HuH-7.5 (cell line): ENCODE measurements at places on chromosomes 2 and 18.

DNA sequence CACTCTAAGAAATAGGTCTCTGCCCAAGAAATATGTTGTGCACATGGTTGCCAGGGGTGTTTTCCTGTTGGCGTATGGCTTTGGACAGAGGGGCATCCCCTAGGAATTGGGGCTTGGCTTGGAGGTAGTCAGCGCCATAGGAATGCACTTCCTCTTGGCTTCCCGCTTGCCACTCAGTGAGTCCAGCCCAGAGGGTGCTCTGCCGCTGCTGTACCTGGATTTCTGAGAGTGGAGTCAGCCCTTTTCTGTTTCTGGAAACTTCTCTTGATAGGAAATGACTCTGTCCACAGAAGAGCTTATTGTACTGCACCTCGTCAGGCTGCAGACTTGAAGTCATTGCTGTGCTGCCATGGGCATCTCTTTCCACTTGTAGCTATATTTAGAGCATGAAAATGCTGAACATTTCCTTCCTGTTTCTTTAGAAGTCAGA lies 116.7 kb upstream of the MGAT5 start:
- no peak for DNase-seq

DNA sequence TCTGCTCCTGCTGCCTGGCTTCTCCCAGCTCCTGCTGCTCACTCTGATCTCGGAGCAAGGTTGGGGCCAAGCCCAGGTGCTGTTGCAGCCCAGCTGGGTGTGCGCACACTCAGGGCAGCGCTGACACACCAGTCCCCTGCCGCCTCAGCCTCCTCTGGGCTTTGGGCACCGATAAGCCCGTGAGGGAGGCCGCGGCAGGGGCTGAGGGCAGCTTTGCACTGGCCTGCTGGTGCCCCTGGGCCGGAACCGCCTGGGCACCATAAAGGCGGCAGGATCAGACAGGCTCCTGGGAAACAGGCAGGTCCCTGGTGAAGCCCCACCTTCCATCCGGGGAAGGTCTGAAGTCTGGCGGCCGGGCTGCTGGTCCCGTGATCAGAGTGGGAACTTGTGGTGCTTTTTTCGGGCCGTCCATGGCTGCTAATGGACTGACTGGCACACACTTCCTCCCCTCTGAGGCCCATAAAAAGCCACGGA lies 14.1 kb upstream of the EML6 start:
- no peak for DNase-seq

GRCh38 chr2:133437492-133437891 lies 130.8 kb downstream of the NCKAP5 start:
- no peak for DNase-seq

GRCh38 chr2:75647771-75648170 lies 1.2 kb downstream of the MRPL19 start:
- no peak for DNase-seq

GRCh38 chr18:46554406-46555080 lies 102.5 kb downstream of the LOXHD1 start:
- DNase-seq, result no peak

DNA sequence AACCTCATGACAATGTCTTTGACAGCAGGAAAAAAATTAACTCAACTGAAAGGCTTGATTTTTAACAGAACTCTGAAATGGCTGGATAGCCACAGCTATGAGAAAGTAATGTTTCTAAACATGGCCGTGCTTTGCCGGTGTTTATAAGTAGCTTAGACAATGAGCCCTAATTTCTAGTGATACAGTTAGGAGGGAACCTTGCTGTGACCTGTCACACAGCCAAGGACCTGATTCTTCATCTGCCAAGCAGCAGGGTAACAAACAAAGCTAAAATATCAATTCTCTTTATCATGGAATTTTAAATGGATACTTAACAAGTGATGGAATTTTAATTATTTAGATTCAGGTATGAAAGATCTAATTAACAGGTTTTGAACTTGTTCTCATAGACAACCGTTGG lies 24.3 kb upstream of the DYNC2LI1 start:
- DNase-seq, result no peak
